CD4-positive, alpha-beta T cell treated with Interferon alpha-2 for 1 hour (primary cell): ENCODE measurements at places on chromosomes 3 and 15.

DNA sequence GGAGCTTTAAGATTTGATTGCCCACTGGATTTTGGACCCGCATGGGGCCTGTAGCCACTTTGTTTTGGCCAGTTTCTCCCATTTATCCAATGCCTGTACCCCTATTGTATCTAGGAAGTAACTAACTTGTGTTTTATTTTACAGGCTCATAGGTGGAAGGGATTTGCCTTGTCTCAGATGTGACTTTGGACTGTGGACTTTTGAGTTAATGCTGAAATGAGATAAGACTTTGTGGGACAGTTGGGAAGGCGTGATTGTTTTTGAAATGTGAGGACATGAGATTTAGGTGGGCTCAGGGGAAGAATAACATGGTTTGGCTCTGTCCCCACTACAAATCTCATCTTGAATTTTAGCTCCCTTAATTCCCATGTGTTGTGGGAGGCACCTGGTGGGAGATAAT, 30.7 kb upstream of the NECTIN3 start:
- DNase-seq: no peak

GRCh38 chr3:25911525-25912295, 121.8 kb downstream of the OXSM start:
- no peak for DNase-seq

- DNase-seq: no peak
These were observed 129.7 kb upstream of the ROPN1 start for GRCh38 chr3:124121379-124122312.

GRCh38 chr3:166324401-166324800, 487.2 kb upstream of the BCHE start:
- no peak for DNase-seq

GRCh38 chr15:29566914-29567313, 255.4 kb downstream of the TJP1 start:
- DNase-seq: no peak

DNA sequence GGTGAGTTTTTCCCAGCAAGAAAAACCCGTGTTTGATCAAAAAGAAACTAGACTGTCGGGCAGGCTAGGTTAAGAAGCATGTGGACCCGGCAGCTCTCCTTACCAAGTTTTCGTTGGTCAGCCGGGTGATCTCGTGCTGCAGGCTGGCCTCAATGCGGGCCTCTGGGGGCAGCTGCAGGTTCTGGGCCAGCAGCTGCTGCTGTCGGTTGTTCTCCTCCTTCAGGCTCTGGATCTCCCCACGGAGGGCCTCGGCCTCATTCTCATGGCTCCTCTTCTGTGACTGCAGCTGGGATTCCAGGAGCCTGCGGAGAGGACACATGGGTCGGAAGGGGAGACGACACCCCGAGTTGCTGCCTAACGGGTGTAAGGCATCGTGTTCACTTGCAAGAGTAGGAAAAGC, 44.5 kb upstream of the MYO5C start:
- no peak for DNase-seq

GRCh38 chr3:171956705-171957104, 82.7 kb upstream of the FNDC3B start:
- DNase-seq: no peak
